ENCODE measurements at places on chromosomes 12 and 14.

DNA sequence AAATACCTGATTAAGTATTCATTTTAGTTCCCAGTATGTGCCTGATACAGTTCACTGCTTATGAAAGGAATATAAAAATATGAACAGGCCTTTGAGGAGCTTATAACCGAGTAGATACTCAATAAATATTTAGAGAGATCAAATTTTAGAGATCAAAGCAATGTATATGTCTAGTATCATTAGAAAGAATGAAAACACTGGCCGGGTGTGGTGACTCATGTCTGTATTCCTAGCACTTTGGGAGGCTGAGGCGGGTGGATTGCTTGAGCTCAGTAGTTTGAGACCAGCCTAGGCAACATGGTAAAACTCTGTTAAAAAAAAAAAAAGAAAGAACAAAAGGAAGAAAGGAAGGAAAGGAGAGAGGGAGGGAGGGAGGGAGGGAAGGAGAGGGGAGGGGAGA lies 113.2 kb upstream of the EEA1 start:
- no peak for DNase-seq

GRCh38 chr14:54584097-54584496 lies 17.2 kb downstream of the SAMD4A start:
- DNase-seq, result no peak

GRCh38 chr14:98953551-98954348 lies 318.2 kb downstream of the BCL11B start:
- DNase-seq, result no peak

- no peak for DNase-seq
Observed at GRCh38 chr12:32997471-32997870, 100.9 kb upstream of the PKP2 start.

GRCh38 chr12:111430433-111431353 lies 25.0 kb downstream of the SH2B3 start:
- peak; percentile 75 for DNase-seq

- no peak for DNase-seq
Observed at GRCh38 chr12:13440844-13441243, 244.3 kb downstream of the EMP1 start.

GRCh38 chr12:69095765-69096477 lies 143.4 kb upstream of the CPSF6 start:
- DNase-seq, result no peak

- DNase-seq, result no peak
Observed at GRCh38 chr14:31477248-31477647, 10.6 kb downstream of the GPR33 start.

DNA sequence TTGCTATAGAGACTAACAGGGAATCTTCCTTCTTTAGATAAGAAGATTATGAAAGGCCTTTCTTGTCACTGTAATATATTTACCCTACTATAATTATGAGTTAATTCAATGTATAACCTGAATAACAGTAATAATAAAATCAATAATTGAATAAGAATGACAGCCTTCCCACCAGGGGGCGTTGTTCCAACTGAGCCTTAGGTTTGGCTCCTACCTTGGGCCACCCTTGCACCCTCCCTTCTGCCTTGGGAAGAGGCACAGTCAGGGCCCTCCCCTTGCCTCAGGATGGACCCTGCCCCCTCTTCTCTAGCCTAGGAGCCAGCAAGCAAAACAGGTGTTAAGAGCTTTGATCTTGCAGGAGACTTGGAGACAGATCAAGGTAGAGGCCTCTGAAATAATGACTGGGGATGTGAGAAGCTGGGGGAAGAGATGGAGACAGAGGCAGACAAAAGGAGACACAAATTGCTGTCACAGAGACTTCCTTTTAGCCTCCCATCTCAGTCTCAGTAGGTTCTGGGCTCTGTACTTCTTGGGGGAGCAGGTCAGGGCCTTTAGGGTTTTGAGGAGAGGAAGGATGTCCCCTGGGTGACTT lies 40.1 kb upstream of the CISTR start:
- peak; percentile 42 for DNase-seq

GRCh38 chr14:53054457-53054856 lies 98.7 kb downstream of the DDHD1 start:
- DNase-seq, result no peak

- DNase-seq, result no peak
Observed at GRCh38 chr14:72243309-72244293, 311.4 kb downstream of the RGS6 start.

GRCh38 chr12:106267535-106267934 lies 19.7 kb upstream of the CKAP4 start:
- DNase-seq, result no peak

GRCh38 chr14:104845033-104845666 lies 19.9 kb upstream of the CEP170B start:
- no peak for DNase-seq

GRCh38 chr12:8606890-8607289 lies 5.8 kb downstream of the AICDA start:
- DNase-seq, result no peak

DNA sequence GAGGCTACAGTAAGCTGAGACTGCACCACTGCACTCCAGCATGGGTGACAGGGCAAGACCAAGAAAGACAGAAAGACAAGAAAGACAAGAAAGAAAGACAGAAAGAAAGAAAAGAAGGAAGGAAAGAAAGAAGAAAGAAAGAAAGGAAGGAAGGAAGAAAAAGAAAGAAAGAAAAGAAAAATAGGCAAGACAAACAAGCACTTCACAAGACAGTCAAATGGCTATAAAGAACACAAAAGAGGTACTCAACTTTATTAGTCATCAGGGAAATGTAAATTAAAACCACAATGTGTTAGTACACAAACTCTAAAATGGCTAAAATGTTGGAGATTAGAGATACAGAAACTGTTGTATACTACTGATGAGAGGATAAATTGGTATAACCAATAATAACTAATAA lies 6.6 kb downstream of the ATXN3 start:
- DNase-seq, result no peak

DNA sequence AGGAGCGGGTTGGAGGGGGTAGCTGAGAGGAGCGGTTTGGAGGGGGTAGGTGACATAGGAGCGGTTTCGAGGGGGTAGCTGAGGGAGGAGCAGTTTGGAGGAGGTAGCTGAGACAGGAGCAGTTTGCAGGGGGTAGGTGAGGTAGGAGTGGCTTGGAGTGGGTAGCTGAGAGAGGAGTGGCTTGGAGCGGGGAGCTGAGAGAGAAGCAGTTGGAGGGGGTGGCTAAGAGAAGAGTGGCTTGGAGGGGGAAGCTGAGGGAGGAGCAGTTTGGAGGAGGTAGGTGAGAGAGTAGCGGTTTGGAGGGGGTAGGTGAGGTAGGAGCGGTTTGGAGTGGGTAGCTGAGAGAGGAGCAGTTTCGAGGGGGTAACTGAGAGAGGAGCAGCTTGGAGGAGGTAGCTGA lies 152.1 kb downstream of the GLT1D1 start:
- DNase-seq, result no peak

DNA sequence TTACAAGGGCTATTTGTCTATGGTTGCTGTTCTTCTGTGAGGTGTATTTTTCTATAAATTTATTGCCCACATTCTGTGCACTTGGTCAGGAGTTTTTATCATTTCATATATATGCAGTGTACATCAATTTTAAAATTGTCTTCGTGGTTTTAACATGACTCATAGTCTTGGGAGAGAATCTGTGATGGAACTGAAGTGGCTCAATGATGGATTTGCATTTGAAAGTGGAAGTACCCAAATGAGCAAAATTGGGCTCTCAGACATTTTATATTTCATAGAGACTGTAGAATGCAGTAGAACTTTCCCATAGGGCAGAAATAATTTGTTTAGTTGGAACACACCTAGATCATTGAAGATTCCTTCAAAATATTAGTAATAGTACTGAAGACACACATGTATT lies 1.9 kb upstream of the SCFD1 start:
- no peak for DNase-seq

DNA sequence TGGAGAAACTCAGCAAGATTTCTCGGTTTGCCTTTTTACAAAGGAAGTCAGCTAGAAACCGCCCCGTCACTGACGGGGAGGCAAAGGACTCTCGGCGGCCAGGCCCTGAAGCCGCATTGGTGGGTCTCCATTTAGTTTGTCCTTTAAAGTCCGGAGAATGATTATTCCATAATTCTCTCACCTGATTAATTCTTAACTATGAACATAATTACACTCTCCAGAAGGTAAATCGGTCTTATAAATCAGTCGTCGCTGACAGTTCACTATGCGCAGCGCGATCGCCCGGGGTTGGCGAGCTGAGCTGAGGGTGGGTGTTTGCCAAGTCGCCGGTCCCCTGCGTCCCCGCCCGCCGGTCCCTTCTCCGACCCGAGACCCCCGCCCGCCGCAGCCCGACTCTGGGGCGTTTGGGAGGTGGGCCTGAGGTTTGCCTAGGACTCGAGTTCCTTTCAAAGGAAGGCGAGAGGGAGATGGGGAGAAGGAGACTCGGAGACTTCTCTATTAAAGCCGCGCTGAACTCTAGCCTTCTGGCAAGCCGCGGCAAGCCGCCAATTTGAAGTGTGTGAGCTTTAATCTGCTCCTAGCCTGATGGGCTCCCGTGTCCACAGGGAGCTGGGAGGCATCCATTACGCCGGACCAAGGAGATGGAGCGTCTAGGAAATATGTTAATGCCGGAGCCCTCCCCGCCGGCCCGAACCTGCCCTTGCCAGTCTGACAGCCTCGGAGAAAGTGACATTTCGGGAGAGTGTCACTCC lies 392.9 kb downstream of the NOVA1 start:
- no peak for DNase-seq

DNA sequence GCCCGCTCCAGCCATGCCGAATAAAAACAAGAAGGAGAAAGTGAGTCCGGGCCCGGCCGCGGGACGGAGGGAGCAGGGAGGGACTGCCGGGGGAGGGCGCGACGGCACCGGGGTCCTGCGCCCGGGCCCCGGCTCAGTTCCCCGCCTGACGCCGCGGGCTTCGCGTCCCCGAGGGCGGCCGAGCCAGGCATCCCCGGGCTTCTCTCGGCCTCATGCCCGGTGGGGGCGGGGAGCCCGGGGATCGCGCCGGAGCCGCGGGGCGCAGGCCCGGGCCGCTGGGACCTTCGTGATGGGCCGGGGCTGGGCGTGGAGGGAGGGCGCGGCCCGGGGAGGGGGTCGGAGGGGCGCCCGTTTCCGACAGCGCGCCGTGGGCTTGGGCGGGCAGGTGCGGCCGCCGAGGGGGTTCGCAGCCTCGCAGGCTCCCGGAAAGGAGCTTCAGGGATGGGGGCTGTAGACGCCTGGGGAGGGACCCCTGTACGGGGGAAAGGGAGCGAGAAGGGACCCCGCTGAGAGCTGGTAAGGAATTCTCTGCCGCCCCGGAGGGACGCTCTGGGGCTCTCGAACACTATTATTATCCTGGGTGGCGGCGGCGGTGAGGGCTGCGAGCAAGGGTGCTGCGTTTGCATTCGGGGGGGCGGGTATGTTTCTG lies 496 bp downstream of the PPP2R5C start:
- DNase-seq, result peak; percentile 55

DNA sequence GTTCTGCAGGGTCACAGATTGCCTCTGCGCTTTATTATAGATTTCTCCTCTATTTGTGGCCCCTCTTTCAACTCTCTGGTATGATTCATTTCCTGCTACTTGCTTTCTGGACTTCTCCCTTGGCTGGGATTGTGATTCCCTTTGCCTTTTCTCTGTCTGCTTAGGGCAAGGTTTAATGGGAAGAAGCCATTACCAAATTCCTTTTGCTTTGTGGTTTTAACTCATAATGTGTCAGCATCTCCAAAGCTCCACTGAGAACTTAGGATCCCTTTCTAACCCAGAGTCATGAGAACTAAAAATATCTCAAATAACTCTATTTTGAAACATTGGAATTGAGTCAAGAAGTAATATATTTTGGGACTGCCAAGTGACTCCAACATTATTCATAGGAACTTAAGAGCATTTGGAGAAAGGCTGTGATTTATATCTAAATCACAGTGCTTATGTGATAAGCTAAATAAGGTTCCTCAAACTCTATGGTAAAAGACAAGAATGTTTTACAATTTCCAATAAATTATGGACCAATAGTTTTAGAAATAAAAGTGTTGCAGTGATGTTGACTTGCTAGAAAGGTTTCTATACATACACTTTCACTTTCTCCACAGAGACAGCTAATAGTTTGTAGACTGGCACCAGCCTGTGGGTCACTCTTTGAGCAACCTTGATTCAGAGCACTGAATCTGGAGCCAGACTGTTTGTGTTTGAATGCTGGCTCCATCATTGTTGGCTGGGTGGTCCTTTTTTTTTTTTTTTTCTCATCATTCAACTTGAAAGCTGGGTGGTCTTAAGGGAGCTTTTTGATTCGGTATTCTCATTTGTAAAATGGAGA lies 93.9 kb downstream of the DACT1 start:
- no peak for DNase-seq

DNA sequence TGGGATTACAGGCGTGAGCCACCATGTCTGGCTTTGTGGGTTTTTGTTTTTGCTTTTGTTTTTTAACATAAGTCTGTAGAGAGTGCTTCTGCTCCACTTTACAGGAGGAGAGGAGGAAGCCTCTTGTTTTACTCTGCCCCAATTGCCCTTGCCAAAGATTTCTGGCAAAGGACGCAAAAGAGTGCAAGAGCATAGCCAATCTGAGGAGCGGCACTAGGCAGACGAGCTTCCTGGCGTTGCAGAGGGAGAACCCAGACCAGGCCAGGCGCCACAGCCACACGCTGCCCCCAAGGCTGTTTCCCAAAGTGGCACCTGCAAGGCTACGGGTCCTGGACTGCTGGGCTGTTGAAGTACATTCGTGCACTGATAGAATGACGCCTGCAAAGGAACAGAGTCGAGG lies 96.2 kb downstream of the BBS10 start:
- no peak for DNase-seq

GRCh38 chr12:92993259-92993658 lies 64.2 kb upstream of the EEA1 start:
- no peak for DNase-seq

DNA sequence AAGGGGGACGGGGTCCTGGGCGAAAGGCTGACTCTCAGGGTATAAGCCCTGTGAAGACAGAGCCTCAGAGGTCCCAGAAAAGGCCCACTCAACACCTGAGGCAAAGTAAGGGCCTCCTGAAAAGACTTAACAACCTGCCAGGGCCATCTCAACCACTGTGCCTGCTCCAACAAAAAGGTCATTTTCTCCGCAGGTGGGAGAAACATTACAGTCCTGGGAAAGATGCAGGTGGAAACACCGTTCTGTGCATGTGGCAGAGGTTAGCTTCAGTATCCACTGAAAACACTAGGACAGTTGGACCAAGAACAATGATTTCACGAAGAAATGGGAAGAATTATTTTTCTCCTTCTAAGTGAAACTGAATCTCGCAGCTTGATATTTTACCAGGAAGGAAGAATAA lies 50.9 kb downstream of the CCDC88C start:
- DNase-seq, result no peak

DNA sequence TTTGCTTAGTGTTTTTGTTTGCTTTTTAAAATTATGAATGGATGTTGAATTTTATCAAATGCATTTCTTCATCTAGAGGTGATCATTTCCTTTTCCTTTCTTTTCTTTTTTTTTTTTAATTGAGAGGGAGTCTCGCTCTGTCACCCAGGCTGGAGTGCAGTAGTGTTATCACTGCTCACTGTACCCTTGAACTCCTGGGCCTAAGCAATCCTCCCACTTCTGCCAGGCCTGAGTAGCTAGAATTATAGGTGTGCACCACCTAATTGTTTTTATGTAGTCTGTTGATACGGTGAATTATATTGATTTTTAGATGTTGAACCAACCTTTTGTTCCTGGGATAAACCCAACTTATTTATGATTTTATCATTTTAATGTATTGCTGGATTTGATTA lies 1.5 kb upstream of the CDKL1 start:
- no peak for DNase-seq

- no peak for DNase-seq
Observed at GRCh38 chr14:80404413-80404812, 193.1 kb upstream of the DIO2 start.

GRCh38 chr14:20688167-20688839 lies at the start of gene ANG:
ANG (plus strand) TSS chr14:20688764; CDS start chr14:20693565, 4,801 bp downstream.
- DNase-seq, result no peak

GRCh38 chr14:101879529-101880336 lies 84.6 kb upstream of the DYNC1H1 start:
- DNase-seq, result no peak

- DNase-seq, result no peak
Observed at GRCh38 chr12:94277426-94278000, 129.1 kb downstream of the PLXNC1 start.

Measured in activated CD4-positive, alpha-beta T cell treated with anti-CD3 and anti-CD28 coated beads for 4 hours (primary cell).